ENCODE measurements at places on chromosomes 6 and 20. TPM values are rescaled to one million over a fixed set of nuclear protein-coding genes. Genes with fewer than 3 reads are reported as not detected.

DNA sequence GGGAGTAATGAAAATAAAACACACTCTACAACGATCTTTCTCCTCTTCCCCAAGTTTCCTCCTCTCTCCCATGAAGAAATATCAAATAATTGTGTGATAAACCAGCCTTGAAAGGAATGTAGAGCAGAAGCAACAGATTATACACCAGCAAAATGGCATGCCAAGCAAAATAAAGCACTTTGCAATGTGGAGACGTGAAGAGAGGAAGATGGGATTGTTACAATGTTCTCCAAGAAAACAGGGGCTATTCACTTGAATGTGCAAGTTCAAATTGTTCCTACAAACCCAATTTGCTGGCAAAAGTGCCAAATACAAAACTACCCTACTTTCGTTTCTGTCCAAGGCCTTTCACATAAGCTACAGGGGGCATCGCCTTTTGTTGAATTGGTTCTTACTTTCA is 185.1 kb downstream of the PDE7B start:
- H3K27me3 ChIP-seq: no peaks in the 10 kb centered on the region
- no peak overlapping the region for H3K4me3 ChIP-seq
- H3K4me1 ChIP-seq: no peaks in the 10 kb centered on the region
- no peak overlapping the region for H3K27ac ChIP-seq
- no peaks in the 10 kb centered on the region for H3K36me3 ChIP-seq

GRCh38 chr20:1912053-1912452 is 16.8 kb downstream of the SIRPA start:
- H3K27me3 ChIP-seq: no peaks in the 10 kb centered on the region
- H3K27ac ChIP-seq: no peak overlapping the region
- no peak overlapping the region for H3K4me3 ChIP-seq

- no peak overlapping the region for H3K27ac ChIP-seq
- DNase-seq: no peak
- no peak overlapping the region for H3K4me3 ChIP-seq
- H3K27me3 ChIP-seq: no peaks in the 10 kb centered on the region
These were observed 161.3 kb upstream of the AGPAT4 start for GRCh38 chr6:161434921-161435747.

GRCh38 chr6:15515660-15516375 is 147.0 kb downstream of the DTNBP1 start:
- H3K27me3 ChIP-seq: no peaks in the 10 kb centered on the region
- no peak overlapping the region for H3K27ac ChIP-seq
- no peak overlapping the region for H3K4me3 ChIP-seq
- peaks cover 11% of the 10 kb centered on the region for H3K36me3 ChIP-seq
- peak; percentile 28 for DNase-seq
- no peaks in the 10 kb centered on the region for H3K4me1 ChIP-seq

- H3K36me3 ChIP-seq: no peaks in the 10 kb centered on the region
- no peak overlapping the region for H3K27ac ChIP-seq
- no peak for DNase-seq
- no peak overlapping the region for H3K4me3 ChIP-seq
- H3K4me1 ChIP-seq: no peaks in the 10 kb centered on the region
These were observed 35.0 kb downstream of the BPIFB1 start for GRCh38 chr20:33318096-33318429.

GRCh38 chr6:16712255-16712930 is 48.9 kb downstream of the ATXN1 start:
- no peak for DNase-seq
- H3K4me3 ChIP-seq: no peak overlapping the region
- H3K4me1 ChIP-seq: peaks cover 6% of the 10 kb centered on the region
- no peaks in the 10 kb centered on the region for H3K27me3 ChIP-seq
- no peaks in the 10 kb centered on the region for H3K36me3 ChIP-seq

- H3K27ac ChIP-seq: no peak overlapping the region
- H3K4me3 ChIP-seq: no peak overlapping the region
- DNase-seq: peak; percentile 80
- H3K4me1 ChIP-seq: no peaks in the 10 kb centered on the region
- H3K36me3 ChIP-seq: peaks cover 3% of the 10 kb centered on the region
- H3K27me3 ChIP-seq: no peaks in the 10 kb centered on the region
These were observed 16.2 kb downstream of the HLA-DPB1 start for GRCh38 chr6:33091957-33092356.

GRCh38 chr20:8394308-8394945 is 262.4 kb downstream of the PLCB1 start:
- H3K36me3 ChIP-seq: no peaks in the 10 kb centered on the region
- no peaks in the 10 kb centered on the region for H3K4me1 ChIP-seq
- no peak overlapping the region for H3K4me3 ChIP-seq
- H3K27ac ChIP-seq: no peak overlapping the region
- no peaks in the 10 kb centered on the region for H3K27me3 ChIP-seq
- no peak for DNase-seq

GRCh38 chr6:46338131-46338530 is 153.1 kb downstream of the RCAN2 start:
- H3K27me3 ChIP-seq: no peaks in the 10 kb centered on the region
- H3K36me3 ChIP-seq: no peaks in the 10 kb centered on the region
- DNase-seq: no peak

GRCh38 chr20:31548820-31549512 is 34.7 kb downstream of the HM13 start:
- H3K4me1 ChIP-seq: no peaks in the 10 kb centered on the region
- DNase-seq: no peak
- peaks cover 8% of the 10 kb centered on the region for H3K36me3 ChIP-seq
- no peak overlapping the region for H3K4me3 ChIP-seq

DNA sequence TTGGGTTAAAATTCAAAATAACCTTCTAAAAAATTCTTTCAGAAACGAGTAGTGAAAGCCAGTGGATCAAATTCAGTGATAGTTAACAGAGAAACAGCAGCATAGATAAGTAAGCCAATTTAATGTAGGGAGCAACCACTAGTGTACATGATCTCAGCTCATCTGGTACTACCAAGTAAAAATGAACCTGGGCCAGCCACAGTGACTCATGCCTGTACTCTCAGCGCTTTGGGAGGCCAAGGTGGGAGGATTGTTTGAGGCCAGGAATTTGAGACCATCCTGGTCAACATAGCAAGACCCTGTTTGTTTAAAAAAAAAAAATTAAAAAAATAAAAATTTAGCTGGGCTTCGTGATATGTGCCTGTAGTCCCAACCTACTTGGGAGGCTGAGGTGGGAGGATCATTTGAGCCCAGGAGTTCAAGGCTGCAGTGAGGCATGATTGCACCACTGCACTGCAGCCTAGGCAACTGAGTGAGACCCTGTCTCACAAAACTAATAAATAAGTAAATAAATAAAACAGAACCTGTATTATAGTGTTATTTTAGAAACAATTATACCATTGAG is 32.4 kb downstream of the CBFA2T2 start:
- H3K27me3 ChIP-seq: no peaks in the 10 kb centered on the region
- H3K4me3 ChIP-seq: no peak overlapping the region
- no peaks in the 10 kb centered on the region for H3K4me1 ChIP-seq
- DNase-seq: no peak
- H3K36me3 ChIP-seq: no peaks in the 10 kb centered on the region

DNA sequence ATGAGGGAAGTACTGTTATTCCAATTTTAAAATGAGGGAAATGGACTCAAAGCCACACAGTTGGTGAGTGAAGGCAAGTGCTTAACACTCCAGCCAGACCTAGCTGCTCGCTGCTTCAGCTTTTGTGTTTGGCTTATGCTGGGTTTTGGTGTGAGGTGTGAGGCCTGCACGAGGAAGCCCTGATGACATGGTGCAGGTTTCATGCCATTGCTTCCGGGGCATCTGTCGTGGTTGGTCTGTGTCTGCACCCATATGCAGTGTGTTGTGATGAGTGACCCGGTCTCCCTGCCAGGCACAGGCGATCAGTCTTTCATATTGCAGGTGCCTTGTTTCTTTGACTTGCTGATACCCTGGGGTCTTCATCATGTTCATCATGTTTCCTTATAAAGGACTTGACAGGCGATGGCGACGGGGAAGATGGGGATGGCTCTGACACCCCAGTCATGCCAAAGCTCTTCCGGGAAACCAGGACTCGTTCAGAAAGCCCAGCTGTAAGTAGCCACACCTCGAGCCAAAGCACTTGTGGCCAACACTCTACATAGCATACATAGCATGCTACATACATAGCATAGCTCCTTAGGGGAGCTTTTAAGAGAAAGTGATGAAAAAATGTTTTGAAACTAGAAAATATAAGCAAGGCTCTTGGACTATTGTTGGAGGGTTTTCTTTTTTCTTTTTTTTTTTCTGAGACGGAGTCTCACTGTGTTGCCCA is 22.3 kb downstream of the DNMT3B start:
- no peak overlapping the region for H3K27ac ChIP-seq
- H3K27me3 ChIP-seq: no peaks in the 10 kb centered on the region
- DNase-seq: no peak
- H3K36me3 ChIP-seq: no peaks in the 10 kb centered on the region
- no peak overlapping the region for H3K4me3 ChIP-seq

DNA sequence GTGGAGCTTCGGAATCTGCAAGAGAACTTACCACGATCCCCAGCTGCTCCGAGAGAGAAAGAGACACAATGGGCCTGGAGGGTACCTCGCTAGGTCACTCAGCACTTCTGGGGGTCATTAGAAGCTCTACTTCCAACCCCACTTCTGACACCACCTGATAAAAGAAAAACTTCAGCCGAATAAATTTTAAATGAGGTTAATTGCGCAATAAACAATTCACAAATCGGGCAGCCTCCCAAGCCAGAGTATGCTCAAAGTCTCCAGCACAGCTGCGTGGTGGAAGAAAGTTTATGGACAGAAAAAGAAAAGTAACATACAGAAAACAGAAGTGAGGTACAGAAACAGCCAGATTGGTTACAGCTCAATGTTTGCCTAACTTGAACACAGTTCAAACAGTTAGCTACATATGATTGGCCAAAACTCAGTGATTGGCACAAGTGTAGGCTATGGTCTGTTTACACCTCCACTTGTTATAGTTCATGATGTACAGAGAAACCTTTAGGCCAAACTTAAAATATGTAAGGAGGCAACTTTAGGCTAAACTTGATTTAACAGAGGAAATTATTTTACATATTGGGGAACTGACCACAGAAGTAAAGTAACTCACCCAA is 52.6 kb downstream of the COL11A2 start:
- DNase-seq: no peak
- H3K27ac ChIP-seq: no peak overlapping the region
- H3K4me1 ChIP-seq: no peaks in the 10 kb centered on the region
- no peaks in the 10 kb centered on the region for H3K36me3 ChIP-seq
- H3K4me3 ChIP-seq: no peak overlapping the region
- peaks cover 2% of the 10 kb centered on the region for H3K27me3 ChIP-seq

DNA sequence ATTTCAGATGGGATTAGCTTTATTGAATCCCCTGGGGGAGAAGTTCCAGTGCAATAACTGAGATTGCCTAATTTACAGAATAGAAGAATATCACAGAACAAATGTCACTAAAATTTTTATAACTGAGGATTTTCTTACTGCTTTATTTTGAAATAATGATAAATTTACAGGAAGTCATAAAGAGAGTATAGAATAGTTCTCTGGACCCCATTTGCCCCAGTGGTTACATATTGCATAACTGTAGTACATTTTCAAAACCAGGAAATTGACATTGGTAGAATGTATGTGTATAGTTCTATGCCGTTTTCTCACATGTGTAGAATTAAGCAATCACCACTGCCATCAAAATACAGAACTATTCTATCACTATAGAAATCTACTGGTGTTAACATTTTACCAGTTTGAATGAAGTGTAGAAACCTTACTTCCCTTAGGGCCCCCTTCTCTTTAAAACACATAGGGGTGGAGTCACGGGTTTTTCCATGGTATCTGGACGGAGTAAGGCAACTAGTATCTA is 18.3 kb downstream of the KIF6 start:
- H3K36me3 ChIP-seq: no peaks in the 10 kb centered on the region
- no peak for DNase-seq
- no peak overlapping the region for H3K27ac ChIP-seq

- H3K27ac ChIP-seq: no peak overlapping the region
- no peaks in the 10 kb centered on the region for H3K27me3 ChIP-seq
- no peaks in the 10 kb centered on the region for H3K4me1 ChIP-seq
- no peak for DNase-seq
These were observed 11.4 kb downstream of the HMGCLL1 start for GRCh38 chr6:55567558-55567957.

GRCh38 chr6:2770171-2770570 is 5.0 kb downstream of the WRNIP1 start:
- no peaks in the 10 kb centered on the region for H3K27me3 ChIP-seq
- no peaks in the 10 kb centered on the region for H3K36me3 ChIP-seq
- DNase-seq: peak; percentile 81

DNA sequence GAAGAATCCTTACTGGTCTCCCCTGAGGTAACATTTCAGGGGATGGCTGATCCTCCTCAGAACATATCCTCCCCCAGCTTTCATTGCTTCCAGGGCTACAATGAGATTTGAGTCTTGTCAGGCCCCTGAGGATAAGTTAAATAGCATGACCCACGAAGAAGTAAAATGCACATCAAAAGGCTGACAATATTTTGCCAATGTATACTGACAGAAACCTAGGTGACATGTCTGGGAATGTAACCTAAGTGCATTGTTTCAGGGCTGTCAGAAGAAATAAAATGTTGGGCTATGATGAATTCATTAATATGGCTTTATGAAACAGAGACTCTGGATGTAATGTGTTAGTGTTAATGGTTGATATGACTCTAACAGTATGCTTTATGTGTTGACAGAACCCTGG is 471.5 kb downstream of the HDGFL1 start:
- no peaks in the 10 kb centered on the region for H3K27me3 ChIP-seq
- DNase-seq: no peak
- H3K36me3 ChIP-seq: no peaks in the 10 kb centered on the region
- no peak overlapping the region for H3K27ac ChIP-seq

The CYP21A2 gene
- 2.2 TPM for total RNA-seq

The SUMO4 gene
- total RNA-seq: 2.9 TPM

The GRM1 gene
- not detected for total RNA-seq

The TSBP1 gene
- total RNA-seq: not detected

The PRR18 gene
- not detected for total RNA-seq

The GSTA3 gene
- total RNA-seq: not detected

The PSORS1C2 gene
- not detected for total RNA-seq

The CST2 gene
- total RNA-seq: 0.75 TPM

All from aorta (tissue), 5 donors.